ENCODE measurements at places on chromosomes 2 and 18. TPM values are rescaled to one million over a fixed set of nuclear protein-coding genes. Genes with fewer than 3 reads are reported as not detected.

The ANKRD62 gene
- not detected for total RNA-seq

The SH2D6 gene
- total RNA-seq, result 2.1 TPM

The FSIP2 gene
- 0.26 TPM for total RNA-seq

The CRACDL gene
- total RNA-seq, result not detected

The ABCG5 gene
- not detected for total RNA-seq

The DSC2 gene
- total RNA-seq, result under 0.01 TPM

The SMYD1 gene
- not detected for total RNA-seq

The ST8SIA5 gene
- total RNA-seq, result under 0.01 TPM

The CCDC178 gene
- under 0.01 TPM for total RNA-seq

The AKAIN1 gene
- total RNA-seq, result not detected

DNA sequence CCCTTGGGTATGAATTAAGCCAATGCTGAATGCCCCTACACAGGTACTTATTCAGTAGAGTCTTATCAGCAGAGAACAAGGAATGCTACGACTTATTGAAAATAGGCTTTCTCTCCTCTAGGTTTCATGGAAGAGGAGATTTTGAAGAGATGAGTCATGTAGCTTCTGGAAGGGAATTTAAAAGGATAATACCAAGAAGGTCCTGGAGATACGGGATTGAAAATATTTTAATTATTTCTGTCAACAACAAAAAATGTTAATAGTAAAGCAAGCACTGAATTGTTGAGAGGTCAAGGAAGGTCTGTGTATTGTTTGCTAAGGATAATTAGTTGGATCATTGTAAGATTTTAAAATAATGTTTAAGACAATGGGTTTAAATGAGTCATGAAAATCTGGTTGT, 293.0 kb upstream of the SPHKAP start:
- no peak for DNase-seq

GRCh38 chr2:121231385-121232000, 53.5 kb downstream of the TFCP2L1 start:
- DNase-seq, result no peak

- no peak for DNase-seq
Observed at GRCh38 chr2:78546843-78547242, 478.7 kb upstream of the REG3G start.

DNA sequence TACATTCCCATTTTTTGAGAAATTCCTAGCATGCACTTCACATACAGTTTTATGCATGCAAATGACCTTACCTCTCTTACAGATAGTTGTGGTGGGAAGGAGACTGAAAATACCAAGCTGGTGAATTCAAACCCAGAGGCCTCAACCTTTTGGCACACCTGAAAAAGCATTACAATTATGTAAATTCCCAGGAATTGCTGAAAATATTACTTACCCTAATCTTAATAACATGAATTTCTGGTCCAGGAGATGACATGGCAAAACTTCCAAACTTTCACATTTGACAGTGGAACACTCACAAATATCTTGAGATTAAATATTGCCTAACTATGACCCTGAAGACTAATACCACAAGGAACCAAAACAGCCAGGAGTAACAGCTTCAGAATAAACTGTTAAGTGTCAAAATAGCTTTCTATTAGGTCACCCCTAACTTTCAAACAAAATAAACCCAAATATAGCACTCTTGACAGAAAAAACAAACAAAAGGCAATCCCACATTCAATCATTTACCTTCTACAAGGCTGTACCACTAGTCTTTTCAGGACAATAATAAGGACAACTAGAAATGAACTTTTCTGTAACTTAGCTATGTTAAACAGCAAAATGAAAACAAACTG, 10.9 kb upstream of the PEX13 start:
- no peak for DNase-seq

DNA sequence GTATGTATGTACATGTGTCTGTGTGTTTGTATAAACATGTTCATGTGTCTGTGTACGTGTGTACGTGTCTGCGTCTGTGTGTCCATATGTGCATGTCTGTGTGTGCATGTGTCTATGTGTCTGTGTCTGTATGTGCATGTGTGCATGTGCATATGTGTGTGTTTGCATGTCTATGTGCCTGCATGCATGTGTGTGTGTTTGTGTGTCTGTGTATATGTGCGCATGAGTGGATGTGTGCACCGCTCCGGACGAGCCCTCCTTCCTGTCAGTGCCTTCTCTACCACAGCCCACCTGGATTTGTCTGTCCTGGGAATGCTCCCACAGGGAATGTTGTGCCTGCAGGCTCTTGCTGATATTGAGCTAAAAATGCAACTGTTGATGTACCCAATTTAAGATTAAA, 113.3 kb upstream of the EPC2 start:
- no peak for DNase-seq

GRCh38 chr2:175359710-175360109, 178.2 kb upstream of the ATP5MC3 start:
- no peak for DNase-seq

DNA sequence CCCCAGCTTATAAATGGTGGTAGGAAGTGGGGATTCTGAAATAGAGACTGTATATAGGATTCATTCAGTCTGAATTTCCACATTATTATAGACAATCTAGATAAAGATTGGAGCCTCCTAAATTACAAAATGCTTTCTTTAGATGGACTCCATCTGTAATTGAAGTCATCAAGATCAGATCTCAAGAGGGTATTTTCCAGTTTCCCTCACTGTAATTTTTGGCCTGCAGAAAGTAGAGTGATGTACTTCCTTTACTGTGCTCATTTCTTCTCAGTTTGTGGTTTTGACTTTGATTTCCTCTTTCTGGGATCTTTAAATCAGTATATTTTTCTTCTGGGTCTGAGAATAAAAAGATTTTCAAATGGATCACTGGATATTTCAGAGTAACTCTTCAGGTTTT, 7.2 kb downstream of the BABAM2 start:
- no peak for DNase-seq

- no peak for DNase-seq
Observed at GRCh38 chr2:138919120-138919747, 139.0 kb upstream of the NXPH2 start.

DNA sequence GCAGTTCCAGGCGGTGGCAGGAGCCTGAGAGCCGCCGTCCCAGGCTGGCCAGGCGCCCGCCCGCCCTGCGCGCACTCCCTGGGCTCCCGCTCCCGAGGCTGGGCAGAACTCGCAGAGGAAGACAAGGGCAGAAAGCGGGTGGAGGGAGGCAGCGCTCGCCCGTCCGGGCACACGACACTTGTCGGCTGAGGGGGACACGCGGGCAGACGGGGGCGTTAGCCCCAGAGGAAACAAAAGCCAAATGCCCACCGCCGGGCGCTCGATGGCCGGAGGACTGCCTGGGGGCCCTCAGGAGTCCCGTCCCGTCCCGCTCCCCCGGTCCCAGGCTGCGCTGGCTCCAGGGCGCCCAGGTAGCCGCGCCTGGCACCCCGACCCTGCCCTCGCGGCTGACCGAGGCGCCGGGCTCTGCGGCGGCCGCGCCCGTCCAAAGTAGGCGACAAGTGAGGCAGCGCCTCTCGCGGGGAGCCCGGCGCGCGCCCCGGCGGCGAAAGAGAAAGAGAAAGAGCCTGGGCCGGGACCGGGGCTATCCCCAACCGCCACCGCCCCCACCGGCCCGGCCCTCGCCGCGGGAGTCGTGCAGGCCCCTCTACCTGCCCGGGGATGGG, 491 bp downstream of the L3MBTL4 start:
- DNase-seq, result no peak

DNA sequence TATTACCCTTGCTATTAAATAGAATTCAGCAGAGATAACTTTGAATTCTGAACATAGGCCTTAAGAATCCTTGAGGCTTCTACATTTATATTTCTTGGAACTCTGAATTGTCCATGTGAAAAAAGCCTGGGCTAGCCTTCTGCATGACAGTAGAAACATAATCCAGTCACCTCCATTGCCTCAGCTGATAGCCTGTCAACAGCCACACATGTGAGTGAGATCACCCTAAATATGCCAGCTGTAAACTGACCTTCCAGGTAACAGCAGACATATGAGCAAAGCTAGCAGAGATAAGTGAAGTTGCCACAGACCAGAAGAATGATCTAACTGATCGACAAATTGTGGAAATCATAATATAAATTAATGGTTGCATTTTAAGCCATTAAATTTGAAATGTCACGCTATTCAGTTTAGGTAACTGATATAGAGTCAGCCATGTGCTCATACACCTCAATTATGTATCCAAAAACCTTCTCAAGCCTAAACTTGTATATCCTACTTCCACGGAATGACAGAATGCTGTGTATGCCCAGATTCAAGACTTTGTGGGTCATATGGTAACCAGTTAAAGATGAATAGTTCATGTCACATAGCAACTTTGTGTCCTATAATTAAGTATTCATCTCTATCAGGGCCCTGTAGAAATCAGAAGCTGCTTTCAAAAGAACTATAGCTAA, 48.1 kb upstream of the SETBP1 start:
- DNase-seq, result no peak

DNA sequence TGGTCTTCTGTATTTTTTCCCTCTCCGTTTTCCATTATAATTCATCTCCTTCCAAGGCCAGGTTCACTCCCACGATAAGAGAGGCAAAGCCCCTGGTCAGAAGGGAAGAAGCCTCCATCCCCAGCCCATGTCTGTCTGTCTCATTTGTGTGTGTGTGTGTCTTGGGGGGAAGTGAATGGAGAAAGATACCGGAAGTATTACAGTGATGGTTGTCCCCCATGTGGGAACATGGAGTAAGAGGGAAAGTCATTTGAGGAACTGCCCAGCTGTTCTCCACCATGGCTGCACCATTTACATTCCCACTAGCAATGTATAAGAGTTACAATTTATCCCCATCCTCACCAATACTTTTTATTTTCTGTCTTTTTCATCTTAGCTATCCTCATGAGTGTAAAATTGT, 113.6 kb upstream of the ATP8B1 start:
- no peak for DNase-seq

DNA sequence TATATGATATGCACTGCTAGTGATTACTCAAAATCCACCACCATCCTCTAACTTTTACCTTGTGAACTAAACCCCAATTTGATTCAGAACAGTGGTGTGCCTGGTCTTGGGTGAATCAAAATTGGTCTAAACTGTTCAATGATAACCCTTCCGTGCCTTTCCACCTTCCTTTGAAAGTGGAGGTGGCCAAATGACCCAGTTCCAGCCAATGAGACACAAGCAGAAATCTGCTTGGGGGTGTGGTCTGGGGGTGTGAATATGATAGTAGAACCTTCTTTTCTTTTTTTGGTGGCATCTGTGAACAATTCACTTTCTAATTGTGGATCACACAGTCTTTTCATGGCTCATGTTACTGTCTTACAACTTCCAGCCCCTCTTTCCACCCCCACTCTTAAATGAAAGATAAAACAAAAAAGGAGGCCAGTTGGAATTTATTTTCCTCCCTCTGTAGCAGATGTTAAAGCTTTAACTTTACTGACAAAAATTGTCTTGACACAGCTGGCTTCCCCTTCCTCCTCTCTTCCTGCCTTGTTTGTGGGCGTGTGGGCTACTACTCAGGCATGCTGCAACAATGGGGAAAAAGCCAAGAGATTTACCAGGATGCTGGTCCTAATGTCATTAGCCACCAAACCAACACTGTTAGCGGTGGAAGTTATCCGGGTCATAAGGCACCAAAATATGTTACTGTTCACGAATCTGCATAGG, 58.8 kb upstream of the ANKRD44 start:
- DNase-seq, result peak; percentile 36

DNA sequence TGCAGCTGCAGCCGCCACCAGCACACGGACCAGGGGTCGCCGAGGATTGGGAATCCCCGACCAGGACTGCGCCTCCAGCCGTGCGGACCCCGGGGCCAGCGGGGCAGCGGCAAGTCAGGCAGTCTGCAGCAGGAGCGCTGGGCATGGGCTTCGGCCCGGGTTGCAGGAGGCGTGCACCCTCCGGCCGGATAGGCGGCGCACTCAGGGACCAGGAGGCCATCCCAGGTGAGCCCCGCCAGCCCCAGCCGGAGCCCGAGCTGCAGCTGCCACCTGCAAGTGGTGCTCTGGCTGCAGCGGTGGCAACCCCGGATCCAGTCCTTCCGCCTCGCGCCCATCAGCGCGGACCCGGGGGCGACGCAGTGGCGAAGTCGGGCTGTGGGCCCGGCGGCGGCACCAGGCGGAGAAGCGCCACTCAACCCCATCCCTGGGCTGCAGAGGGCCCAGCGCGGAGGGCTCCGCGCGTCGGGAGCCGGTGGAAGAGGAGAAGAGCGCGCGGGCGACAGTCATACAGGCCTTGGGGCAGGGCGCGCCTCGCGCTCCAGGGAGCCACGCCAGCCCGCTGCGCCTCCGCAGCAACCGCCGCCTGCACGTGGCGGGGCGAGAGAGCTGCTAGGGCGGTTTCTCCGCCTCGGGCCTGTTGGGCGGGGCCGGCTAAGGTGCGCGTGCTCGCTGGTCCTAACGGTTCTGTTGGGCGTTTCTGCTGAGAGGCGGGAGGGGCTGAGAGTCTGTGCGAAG, 73.8 kb downstream of the RPIA start:
- DNase-seq, result peak; percentile 6

DNA sequence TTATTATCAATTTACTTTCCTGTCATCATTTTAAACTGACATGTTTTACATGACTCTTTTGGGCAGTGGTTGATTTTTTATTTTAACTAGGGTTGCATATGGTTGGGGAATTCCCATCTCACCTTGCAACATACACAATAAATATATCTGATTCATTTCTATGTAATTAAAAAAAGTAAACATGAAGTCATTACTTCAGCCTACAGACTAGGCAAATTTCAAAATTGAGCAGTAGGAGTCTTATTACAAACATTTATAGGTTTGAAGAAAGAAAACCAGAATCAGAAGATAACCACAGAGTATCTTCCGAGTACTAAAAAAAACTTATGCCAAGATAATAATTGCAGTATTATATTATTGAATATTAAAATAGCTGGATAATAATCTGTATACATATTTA, 377.0 kb upstream of the VRK2 start:
- DNase-seq, result no peak

DNA sequence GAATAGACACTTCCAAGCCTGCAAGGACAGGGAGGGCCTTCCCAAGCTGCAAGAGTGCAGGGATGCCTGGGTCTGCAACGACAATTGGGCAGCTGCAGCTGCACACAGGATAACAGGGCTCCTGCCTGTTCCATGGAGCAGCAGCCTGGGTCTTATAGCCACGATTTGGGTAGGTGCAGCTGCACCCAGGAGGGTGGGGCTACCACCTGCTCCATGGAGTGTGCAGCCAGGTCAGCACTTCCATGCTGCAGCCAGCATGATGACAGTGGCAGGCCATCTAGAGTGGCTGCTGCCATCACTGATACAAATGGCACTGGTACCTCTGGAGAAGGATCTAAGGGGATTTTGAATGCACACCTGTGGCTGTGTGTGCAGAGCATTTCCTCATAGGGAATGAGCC, 528.5 kb downstream of the DSC3 start:
- DNase-seq, result no peak

DNA sequence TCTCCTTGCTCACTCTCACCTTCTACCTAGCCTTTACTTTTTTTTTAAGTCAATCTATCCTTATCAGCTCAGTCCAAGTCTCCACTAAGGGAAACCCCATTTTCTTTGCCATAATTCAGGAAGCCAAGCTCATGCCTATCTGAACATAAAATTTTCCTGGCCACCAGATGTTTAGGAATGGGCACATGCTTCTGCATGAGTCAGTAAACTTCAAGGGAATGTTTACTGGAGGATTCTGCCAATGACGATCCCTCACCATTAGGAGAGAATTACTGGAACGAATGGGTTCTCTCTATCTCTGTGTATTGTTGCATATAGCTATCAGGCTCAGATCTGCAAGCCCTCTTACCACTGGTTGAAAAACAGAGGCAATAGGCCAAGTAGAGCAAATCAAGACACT, 731.7 kb upstream of the ZNF804A start:
- peak; percentile 6 for DNase-seq

Data from fibroblast of lung (primary cell).